Fibroblast of skin of left biceps (primary cell): ENCODE measurements at places on chromosomes 2 and 18.

DNA sequence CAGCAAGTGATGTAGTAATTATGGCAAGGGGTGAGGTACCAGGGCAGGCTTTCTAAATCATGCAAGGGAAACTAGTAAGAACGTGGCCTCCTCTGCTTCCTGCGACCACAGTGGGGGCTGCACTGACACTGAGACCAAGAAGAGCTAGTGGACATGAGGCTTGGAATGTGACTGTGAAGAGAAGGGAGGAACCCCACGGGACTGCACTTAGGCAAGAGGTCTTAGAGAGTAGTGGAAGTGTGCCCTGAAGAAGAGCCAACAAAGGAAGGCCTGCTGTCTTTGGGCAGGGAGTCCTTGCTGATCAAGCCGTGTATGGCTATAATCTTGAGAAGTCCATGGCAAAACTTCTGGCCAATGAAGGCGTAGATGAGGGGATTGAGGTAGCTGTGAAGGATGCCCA is 8.9 kb upstream of the RUFY4 start:
- DNase-seq: no peak

DNA sequence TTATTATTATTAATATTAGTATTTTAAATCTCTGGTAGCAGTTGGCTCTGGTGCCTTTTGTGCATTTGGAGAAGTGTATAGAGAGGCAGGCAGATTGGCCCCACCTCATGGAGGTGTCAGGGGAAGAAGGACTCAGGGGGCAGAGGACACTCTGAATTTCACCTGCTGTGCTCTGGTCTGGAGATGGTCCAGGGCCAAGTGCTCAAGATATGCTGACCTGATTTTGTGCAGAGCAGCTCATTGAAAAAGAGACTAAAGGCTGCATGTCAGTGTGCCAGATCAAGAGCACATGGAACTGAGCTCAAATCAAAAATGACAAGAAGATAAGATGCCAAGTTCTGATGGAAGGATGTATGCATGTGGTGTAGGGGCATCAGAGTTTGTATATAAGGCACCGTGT is 323.6 kb upstream of the TNP1 start:
- no peak for DNase-seq

GRCh38 chr2:54630858-54631497 is 92.5 kb upstream of the EML6 start:
- no peak for DNase-seq

DNA sequence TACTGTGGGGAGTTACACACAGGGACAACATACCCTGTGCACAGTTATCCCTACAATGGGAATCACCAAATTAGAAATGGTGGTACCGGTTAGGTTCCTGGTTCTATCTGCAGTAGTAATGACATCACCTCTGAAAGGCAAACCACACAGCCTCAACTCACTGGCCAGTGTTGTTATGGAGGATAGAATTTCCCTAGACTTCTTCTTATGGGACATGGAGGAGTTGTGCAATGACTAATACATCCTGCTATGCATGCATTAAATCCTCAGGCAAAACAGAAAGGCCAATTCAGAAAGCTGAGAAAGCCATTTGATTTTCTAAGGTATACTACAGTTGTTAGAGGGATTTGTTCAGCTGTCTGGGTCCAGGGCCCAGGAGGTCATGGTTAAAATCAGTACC is 439.3 kb downstream of the TMX3 start:
- DNase-seq: peak; percentile 44

GRCh38 chr2:166293984-166294383 is 81.8 kb downstream of the SCN9A start:
- no peak for DNase-seq

GRCh38 chr2:37627710-37628109 is 43.7 kb downstream of the CDC42EP3 start:
- no peak for DNase-seq

DNA sequence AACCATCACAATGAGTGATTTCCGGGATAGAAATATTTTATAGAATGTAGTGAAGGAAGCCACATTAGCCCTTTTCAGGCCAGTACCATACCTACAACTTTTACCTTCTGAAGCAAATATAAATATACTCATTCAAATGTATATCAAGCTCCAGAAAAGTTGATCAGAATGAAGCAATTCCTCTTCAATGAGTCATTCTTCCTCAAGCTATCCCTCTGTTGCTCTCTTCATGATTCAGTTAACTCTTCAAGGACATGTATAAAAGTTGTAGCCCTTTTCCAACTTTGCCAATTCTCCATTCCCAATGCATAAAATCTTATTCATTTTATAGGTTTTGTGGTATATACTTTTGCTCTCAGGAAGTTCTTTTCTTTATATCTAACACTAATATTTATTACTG is 242.1 kb upstream of the RGPD4 start:
- DNase-seq: no peak

DNA sequence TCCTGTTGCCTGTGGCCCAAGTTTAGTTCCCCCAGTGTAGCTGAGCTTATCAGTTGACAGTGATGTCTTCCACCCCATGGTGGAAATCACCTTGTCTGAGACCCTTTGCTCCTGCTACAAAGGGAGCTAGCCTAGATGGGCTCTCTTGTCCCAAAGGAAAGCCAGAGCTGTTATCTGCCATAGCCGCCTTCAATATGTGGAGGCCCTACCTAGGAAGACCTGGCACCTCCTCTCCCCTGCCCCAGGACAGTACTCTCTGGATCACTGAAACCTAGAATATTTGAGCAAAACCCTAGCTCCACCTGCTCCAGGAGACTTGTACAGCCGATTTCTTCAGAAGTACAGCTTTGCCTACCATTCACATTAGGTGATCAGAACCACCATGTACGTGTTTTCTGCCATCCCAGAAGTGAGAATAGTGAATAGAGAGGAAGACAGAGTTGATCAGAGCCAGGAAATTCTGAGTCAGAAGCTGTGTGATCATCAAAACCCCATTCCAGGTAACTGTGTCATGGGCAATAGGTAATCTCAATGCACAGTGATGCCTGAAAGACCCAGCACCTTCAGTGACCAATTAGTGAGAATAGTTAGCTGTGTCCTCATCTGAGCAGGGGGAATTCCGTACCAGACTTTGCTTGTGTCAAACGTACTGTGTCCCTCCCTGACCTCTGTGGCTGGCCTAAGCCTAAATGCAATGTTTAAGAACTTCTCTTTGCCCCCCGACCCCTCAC is 138.4 kb upstream of the ALPP start:
- DNase-seq: no peak

DNA sequence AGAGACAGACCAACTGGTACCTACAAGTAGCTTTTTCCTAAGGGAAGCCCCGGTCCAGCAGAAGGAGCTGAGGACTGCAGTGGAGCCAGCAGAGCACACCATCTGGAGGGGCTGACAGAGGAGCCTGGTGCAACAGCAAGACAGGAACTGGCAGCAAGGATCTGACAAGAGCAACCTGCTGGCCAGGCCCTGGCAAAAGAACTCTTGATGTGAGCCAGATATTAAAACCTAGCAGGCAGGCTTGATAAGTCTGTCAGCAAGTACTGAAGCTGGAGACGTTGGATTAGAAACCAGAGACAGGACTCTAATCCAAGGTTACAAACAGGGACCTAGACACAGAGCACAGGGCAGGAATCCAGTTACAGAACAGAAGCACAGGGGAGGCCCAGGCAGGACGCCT is 260.7 kb upstream of the MGAT5 start:
- no peak for DNase-seq

- no peak for DNase-seq
These were observed 86.9 kb upstream of the EML6 start for GRCh38 chr2:54636415-54637139.

- no peak for DNase-seq
These were observed 11.8 kb downstream of the CHRNA1 start for GRCh38 chr2:174752403-174753037.

GRCh38 chr18:46706968-46707367 is 49.9 kb downstream of the ST8SIA5 start:
- DNase-seq: no peak

DNA sequence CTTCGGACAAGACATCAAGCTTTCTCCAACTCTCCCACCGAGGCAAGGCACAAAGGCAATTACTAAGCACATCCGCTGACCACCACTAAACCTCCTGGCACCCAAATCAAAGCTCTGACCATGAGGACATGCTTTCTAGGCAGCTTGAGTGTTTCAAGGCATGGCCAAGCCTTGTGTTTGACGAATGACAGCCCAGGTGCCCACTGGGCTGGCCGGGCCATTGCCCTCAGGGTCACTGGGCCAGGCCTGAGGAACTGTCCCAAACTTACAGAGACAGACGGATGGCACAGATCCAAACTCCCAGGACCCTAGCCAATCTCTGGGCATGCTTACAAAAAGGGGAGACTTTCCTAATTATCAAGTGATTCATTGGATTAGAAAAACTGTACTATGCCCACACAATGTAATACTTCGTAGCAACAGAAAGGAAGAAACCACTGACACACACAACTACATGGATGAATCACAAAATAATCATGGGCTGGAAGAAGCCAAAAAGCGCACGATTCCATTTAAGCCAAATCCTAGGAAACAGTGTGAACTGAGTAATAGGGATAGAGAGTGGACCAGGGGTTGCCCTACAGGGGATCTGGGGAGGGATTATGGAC is 20.2 kb downstream of the CRACDL start:
- peak; percentile 17 for DNase-seq

- DNase-seq: no peak
These were observed 123.3 kb downstream of the CLIP4 start for GRCh38 chr2:29238497-29238896.

DNA sequence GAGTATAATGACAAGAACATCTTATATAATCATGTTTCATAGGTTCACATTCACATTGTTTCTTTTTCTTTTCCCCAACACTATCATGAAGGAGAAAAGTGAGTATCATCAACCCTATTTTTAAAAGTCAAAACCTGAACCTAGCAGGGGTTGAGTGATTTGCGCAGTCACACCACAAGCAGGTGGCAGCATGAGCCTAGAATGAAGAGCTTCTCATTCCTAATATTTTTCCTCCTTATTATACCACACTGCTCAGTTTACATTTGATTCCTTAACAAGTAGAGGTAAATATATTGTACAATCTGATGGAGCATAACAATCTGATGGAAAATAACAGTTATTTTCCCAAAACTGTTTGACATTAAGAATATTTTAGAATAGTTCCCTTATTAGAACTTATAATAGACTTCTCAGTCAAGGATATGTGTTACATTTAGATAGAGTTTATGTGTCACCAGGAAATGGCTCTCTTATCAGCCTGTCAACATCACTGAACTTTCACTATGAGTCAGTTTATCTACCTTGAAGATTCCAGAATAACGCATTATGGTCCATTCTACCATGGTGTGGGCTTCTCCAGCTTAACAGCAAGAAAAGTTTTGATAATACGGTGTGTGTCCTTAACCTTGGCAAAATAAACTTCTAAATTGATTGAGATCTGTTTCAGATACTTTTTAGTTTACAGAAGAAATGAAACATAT is 119.5 kb downstream of the NEB start:
- DNase-seq: no peak

GRCh38 chr2:189178054-189178453 is 1.5 kb downstream of the COL5A2 start:
- no peak for DNase-seq

DNA sequence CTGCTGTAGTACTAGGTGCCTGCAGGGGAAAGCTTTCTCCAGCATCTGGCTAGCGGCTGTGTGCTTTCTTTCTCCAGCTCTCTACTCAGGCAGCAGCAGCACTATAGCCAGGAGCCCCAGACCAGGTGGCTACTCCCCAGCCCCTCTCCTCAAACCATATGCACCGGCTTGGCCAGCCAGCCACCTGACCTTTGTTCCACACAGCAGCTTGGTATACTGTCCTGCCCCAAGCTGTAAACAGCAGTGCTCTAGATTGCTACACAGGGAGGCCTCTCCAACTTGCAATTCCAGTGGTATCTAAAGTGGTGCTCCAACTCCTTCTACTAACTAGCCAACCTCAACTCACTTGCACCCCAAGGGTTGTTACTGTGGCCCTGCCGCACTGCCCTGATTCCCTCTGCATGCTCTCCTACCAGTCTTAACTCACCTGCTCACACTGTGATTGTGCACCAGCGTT is 19.6 kb downstream of the LDAH start:
- no peak for DNase-seq

- DNase-seq: no peak
These were observed 21.3 kb downstream of the OTOF start for GRCh38 chr2:26456440-26457250.

- peak; percentile 45 for DNase-seq
These were observed 226.6 kb downstream of the BABAM2 start for GRCh38 chr2:28117104-28117596.

DNA sequence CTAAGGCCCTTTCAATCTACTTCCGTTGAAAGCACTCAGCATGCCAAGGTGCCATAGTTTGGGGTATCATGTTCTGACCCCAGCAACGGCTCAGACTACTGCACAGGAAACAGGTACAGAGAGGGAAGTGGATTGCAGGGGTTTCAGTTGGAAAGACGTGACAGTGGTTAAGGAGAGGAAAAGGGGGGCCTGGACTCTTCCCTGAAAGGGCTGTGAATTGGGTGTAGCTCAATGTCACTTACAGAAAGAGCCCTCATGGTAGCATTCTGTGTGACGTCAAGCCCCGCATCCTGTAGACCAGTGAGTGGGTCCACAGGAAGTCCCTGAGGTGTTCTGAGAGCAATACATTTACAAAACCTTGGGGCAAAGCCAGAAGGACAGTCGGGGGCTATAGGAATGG is 121.5 kb upstream of the GYPC start:
- DNase-seq: no peak

DNA sequence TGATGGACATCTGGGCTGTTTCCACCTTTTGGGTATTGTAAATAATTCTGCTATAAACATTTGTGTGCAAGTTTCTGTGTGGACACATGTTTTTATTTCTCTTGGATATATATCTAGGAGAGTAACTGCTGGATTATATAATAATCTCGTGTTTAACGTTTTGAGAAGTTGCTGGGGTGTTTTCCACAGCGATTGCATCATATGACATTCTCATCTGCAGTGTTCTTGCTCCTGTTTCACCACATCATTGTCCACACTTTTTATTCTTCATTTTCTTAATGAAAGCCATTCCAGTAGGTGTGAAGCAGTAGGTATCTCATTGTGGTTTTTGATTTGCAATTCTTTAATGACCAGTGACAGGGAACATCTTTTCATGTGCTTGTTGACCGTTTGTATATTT is 56.9 kb upstream of the ALKAL2 start:
- no peak for DNase-seq

- DNase-seq: no peak
These were observed 7.2 kb upstream of the KLHL29 start for GRCh38 chr2:23377771-23378170.

DNA sequence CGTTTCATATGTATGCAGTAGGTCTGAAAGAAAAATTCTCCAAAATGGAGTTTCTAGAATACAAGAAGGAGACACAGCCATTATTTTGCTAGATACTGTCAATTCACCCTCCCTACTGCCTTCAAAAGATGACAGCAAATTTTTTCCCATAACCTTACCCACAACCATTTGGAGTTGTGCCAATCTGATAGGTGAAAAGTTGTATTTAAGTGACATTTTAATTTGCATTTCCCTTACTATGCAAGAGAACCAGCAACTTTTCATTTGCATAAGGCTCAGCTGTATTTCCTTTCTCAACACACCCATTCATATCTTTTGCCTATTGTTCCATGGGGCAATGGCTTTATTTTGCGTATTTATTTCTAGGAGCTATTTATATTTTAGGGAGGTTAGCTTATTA is 31.4 kb upstream of the IL18RAP start:
- no peak for DNase-seq

- no peak for DNase-seq
These were observed 89.9 kb downstream of the GLI2 start for GRCh38 chr2:120825370-120826259.
